ENCODE measurements at places on chromosomes 16 and 17.

DNA sequence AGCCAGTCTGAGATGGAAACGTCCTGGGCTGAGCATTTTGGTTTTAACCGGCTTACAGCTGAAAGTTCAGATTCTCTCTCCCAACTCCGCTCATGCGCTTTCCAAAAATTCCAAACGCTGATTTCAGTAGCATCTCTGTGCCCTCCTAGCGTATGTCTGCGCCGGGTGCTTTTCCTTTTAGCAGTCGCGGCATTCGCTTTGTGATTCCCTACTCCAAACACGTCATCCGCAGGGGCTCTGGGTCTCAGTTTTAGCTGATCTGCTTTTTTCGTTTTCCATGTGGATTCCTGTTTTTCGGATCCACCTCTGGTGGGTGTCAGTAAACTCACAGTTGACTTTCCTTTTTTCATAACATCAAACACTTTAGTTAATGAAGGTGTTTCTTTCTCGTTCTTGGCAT lies 22.1 kb upstream of the TVP23A start:
- no peak for DNase-seq

DNA sequence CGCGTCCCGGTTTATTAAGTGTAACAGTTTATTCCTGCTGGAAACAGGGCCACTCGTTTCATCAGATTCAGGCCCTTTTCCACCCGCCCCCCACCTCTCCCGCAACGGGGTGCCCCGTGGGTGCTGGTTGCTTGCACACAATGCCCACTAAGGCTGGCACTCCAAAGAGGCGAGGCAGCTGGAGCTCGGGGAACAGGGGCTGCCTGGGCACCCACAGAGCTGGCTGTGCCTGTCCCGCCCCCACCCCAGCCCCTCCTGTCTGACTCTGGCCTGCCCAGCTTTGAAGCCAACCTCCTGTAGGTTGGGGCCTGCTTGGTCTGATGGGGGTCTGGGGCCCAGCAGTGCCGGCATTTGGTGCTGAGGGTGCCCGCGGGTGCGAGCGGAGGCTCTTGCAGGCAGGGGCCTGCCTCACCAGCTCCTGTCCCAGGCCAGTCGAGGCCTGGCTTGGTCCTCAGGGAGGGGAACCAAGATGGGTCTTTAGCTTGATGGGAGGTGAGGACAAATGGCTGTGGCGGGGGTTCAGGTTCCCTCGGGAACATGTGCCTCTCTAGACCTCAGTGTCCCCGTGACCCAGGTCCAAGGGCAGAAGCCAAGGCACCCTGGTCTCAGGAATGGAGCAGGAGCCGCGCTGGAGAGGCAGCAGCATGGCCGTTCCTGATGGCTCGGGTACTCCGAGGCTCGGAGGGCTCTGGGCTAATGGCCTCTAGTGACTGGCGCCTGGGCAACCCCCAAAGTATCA lies 20.1 kb downstream of the MYBBP1A start:
- DNase-seq, result no peak

GRCh38 chr16:67729636-67730248 lies 10.6 kb upstream of the GFOD2 start:
- no peak for DNase-seq

DNA sequence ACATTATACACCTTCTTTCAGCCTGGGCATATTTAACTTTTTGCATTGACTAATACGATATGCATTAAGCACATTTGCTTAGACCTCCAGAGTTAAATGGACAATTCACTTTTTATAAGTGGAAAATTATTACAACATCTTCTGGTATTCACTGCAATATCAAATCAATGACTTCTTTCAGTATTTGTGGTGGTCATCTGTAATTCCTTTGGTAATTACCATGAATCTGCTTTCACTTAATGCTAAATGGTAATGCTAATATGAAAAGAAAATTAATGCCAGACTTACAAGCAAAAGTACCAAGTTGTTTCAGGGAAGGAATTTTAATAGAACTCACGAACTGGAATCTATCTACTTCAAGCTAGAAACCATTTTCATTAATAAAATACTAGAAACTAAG lies 6.4 kb downstream of the GPATCH8 start:
- no peak for DNase-seq

GRCh38 chr16:77877712-77878347 lies 89.5 kb downstream of the VAT1L start:
- peak; percentile 49 for DNase-seq

- no peak for DNase-seq
Observed at GRCh38 chr16:62644030-62644812, 608.0 kb upstream of the CDH8 start.

GRCh38 chr16:75697571-75697970 lies 3.7 kb downstream of the DUXB start:
- no peak for DNase-seq

GRCh38 chr17:45660474-45660873 lies 123.6 kb upstream of the CRHR1 start:
- DNase-seq, result no peak

- DNase-seq, result no peak
Observed at GRCh38 chr16:82653550-82654511, 27.1 kb downstream of the CDH13 start.

- no peak for DNase-seq
Observed at GRCh38 chr16:622920-623280, 7.9 kb upstream of the WFIKKN1 start.

DNA sequence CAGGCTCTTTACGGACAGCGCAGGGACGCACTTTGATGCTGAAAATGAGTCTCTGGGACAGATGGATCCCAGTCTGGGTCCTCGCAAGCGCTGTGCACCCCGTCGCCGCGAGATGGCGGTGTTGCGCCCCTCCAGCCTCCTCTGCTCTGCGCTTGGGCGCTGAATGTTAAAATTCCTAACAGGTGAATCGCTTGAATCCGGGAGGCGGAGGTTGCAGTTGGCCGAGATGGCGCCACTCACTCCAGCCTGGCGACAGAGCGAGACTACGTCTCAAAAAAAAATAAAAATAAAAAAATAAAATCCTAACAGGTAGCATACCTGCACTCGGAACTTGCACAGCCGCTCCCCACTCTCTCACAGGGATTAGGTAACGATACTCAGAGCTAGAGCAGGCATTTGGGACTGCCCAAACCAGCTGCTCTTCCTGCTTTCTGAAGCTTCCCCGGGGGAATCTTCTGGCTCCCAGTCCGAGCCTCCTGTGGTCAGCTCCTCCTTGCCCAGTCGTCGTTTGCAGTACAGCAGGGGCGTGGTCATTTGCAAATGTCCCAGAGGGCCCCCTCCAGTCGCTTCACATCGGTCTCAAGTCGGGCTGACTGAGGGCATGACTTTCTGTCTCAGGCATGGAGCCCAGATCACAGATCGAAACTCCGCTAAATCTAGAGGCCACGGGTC lies 26.2 kb upstream of the OSGIN1 start:
- peak; percentile 97 for DNase-seq

- DNase-seq, result no peak
Observed at GRCh38 chr16:58177353-58177710, 20.6 kb downstream of the CSNK2A2 start.

DNA sequence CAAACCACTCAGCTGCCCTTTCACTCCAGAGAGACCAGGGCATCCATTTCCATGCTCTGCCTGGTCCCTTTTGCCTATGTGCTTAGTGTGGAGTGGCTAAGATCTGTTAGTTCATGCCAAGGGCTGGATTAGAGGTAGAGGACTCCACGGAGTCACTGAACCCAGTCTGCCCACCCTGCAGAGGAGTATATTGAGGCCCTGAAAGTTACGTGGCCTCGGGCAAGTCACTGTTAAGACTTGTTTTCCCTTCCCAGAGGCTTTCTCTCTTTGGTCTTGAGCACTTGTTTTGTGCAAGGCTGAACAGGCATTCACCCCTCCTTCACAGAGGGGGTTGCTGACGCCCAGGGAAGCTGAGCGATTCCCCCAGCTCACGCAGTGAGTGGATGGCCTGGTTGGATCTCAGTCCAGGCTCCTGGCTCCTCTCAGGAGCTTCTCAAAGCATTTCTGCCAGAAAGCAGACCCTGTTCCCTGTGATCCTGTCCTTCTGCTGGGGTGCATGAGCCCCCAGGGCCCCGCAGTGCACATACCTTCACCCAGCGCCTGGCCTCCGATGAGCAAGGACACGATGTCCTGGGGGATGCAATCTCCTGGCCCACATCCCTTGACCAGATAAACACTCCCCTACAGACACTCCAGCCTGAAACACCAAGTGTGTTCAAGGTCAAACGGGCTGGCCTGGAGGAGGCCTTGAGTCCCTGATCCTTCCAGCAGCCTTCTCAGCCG lies 153.4 kb upstream of the GSE1 start:
- DNase-seq, result no peak

DNA sequence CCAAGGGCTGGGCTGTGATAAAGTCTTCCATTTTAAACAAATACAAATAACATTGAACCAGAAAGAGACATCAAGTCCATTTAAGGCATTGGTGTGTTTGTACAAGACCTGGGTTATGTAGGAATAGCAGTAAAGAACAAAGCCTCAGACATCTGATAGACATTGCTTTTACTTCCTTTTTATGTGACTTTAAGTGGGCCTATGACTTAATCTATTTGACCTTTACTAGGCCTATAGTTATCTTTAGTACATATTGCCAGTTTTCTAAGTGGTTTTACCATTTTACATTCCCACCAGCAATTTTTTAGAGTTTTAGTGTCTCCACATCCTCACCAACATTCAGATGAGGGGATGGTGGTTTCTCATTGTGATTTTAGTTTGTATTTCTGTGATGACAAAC lies 298.8 kb downstream of the ZFHX3 start:
- no peak for DNase-seq

GRCh38 chr17:75352079-75352569 lies 53.4 kb downstream of the GRB2 start:
- DNase-seq, result no peak

DNA sequence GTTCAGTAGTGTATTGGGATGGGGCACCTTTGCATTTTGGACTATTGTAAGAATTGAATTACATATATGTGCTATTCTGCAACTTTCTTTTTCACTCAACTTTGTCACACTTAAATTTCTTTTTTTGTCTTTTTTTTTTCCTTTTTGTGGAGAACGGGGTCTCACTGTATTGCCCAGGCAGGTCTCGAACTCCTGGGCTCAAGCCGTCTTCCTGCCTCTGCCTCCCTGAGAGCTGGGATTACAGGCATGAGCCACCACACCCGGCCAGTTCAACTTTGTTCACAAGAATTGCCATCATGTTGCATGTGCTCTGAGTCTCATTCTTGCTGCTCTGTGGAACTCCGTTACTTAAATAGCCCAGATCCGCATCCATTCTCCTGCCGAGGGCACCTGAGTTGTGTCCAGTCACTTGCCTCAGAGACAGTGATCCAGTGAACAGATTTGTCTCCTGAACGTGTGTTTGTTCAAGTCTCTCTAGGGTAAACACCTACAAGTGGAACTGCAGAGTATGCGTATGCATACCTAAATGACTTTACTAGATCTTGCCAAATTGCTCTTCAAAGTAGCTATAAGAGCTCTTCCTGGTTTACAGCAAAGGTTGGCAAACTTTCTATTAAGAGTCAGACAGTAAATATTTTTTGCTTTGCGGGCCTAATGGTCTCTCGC lies 3.4 kb upstream of the SLC38A10 start:
- DNase-seq, result no peak

GRCh38 chr16:49356728-49357488 lies 16.7 kb upstream of the C16orf78 start:
- DNase-seq, result no peak

- DNase-seq, result no peak
Observed at GRCh38 chr16:22623351-22623781, 112.7 kb downstream of the NPIPB5 start.

DNA sequence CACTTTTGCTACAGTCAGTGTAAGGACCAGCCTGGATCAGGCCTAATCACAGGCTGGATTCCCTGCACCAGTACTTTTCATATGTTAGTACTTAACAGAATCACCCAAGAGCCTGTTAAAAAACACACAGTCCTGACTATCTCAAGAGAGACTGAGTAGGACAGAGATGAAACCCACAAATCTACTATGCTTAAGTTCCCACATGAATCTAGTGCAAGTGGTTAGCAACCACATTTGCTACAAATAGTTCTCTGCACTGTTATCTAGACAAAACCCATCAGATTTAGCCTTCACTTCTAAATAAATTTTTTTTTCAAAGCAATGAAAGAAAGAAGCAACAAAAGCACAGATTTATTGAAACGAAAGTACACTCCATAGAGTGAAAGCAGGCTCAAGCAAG lies 38.9 kb downstream of the SSH2 start:
- DNase-seq, result no peak

- no peak for DNase-seq
Observed at GRCh38 chr17:8927395-8927794, 38.1 kb downstream of the PIK3R5 start.

DNA sequence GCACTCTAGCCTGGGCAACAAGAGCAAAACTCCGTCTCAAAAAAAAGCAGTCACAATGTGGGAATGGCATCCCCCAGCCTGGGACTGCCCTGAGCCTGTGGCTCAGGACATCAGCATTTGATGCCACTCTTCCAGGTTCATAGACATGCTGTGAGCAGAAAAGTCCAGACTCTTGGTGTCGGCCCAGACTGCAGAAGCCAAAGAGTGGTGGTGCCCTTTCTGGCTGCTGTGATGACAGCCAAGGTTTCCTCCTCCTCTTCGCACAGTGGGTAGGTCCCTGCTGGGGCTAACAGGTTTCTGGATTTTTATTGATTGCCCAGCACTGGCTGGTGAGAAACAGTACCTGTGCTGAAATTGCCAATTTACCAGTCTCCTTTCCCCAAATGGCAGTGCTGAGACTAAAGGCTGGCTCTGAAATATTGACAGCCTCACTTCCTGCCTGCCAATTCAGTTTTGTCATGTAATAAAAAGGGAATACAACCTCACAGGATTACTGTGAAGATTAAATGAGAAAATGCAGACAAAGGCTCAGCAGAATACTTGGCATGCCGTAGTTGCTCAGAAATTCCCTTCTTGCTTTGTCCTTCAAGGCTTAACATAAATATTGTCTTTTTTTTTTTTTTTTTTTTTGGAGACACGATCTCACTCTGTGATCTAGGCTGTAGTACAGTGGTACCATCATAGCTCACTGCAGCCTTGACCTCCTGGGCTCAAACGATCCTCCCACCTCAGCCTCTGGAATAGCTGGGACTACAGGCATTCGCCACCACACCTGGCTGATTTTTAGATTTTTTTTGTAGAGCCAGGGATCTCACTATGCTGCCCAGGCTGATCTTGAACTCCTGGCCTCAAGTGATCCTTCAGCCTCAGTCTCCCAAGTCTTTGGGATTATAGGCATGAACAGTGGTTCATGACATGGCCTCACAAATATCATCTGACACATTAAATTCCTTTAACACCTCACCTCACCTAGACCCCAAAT lies 15.5 kb upstream of the UBE2G1 start:
- no peak for DNase-seq

GRCh38 chr17:16987066-16987829 lies 15.3 kb upstream of the TNFRSF13B start:
- DNase-seq, result no peak

- peak; percentile 43 for DNase-seq
Observed at GRCh38 chr17:7842380-7843256, 8.6 kb downstream of the KDM6B start.

- DNase-seq, result no peak
Observed at GRCh38 chr17:77109764-77110359, 30.9 kb upstream of the SEC14L1 start.

GRCh38 chr17:80667462-80668277 lies 123.0 kb downstream of the RPTOR start:
- no peak for DNase-seq

- no peak for DNase-seq
Observed at GRCh38 chr17:17742133-17742621, 60.9 kb downstream of the RAI1 start.
